Caudate nucleus (tissue), 63 donors: ENCODE measurements at places on chromosomes 3 and 15.

- DNase-seq, result no peak
These were observed 18.5 kb upstream of the VPS39 start for GRCh38 chr15:42226648-42227047.

- DNase-seq, result no peak
These were observed 304.4 kb upstream of the C2CD4B start for GRCh38 chr15:62469478-62469873.

DNA sequence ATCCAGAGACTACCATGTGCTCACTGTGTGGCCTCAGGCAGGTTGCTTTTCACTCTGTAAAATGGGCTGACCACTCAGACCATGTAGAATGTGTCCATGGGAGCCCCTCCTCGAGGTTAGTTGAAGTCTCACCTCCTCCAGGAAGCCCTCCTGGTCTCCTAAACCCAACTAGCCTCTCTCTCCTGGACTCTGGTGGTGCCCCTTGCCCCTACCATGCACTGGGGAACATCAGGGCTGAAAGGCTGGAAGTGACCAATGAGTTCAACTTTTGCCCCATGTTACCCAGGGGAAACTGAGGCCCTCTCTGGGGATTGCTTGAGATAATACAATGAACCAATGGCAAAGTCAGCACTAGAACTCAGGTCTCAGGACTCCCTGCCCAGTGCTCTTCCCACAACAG is 69.2 kb upstream of the SLC6A6 start:
- DNase-seq, result no peak

- no peak for DNase-seq
These were observed 27.6 kb downstream of the SLC9A9 start for GRCh38 chr3:143820466-143821221.

- DNase-seq, result no peak
These were observed 68.9 kb downstream of the THBS1 start for GRCh38 chr15:39649757-39650156.

DNA sequence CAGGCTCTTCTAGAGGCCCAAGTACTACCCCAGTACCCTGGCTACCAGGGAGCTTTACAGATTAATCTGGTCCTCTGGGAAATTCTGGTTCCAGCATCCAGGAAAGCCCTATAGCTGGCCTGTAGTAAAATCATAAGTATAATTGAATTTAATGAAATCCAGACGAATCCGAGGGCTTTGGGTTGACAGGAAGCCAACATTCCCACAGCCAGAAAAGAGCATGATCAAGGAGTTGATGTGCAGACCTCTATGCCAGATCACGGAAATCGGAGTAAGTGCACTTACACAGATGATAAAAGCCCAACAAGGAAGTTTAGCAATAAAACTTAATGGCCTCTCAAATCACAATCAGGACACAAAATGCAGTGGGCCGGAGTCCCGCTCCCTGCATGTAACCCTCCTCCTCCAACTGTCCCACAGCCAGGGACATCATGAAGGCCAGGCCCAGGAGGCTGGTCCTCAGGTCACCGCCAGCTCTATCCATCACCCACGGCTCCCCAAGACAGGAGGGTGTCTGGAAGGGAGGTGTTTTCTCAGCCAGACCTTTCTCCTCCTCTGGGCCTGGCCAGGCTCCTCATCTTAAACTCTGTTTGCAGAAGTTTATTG is 62.8 kb upstream of the SEC22A start:
- DNase-seq, result no peak

DNA sequence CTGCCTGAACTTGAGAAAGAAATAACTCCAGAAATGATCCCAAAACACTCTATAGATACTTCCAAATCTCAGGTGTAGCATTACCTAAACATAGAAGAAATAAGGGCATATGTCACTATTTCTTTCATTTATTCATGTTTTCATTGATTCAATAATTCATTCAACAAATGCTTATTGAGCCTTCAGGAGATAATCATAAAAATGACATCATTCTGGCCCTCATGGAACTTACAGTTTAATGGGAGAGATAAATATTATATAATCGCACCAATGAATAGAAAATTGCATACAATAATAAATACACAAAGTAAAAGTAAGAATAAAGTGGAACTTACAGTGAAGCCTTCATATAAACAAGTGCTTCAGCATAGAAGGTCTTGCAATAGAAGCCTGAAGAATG is 58.1 kb upstream of the NR2F2 start:
- DNase-seq, result no peak

- no peak for DNase-seq
These were observed 474 bp downstream of the PRR23B start for GRCh38 chr3:139020036-139020867.

- no peak for DNase-seq
These were observed 28.6 kb upstream of the CYP11A1 start for GRCh38 chr15:74396146-74396438.

GRCh38 chr3:154137036-154137435 is 15.8 kb downstream of the ARHGEF26 start:
- DNase-seq, result no peak

- no peak for DNase-seq
These were observed 100.1 kb downstream of the RPL39L start for GRCh38 chr3:187039100-187039722.

- no peak for DNase-seq
These were observed 43.6 kb downstream of the HMG20A start for GRCh38 chr15:77464129-77464865.

DNA sequence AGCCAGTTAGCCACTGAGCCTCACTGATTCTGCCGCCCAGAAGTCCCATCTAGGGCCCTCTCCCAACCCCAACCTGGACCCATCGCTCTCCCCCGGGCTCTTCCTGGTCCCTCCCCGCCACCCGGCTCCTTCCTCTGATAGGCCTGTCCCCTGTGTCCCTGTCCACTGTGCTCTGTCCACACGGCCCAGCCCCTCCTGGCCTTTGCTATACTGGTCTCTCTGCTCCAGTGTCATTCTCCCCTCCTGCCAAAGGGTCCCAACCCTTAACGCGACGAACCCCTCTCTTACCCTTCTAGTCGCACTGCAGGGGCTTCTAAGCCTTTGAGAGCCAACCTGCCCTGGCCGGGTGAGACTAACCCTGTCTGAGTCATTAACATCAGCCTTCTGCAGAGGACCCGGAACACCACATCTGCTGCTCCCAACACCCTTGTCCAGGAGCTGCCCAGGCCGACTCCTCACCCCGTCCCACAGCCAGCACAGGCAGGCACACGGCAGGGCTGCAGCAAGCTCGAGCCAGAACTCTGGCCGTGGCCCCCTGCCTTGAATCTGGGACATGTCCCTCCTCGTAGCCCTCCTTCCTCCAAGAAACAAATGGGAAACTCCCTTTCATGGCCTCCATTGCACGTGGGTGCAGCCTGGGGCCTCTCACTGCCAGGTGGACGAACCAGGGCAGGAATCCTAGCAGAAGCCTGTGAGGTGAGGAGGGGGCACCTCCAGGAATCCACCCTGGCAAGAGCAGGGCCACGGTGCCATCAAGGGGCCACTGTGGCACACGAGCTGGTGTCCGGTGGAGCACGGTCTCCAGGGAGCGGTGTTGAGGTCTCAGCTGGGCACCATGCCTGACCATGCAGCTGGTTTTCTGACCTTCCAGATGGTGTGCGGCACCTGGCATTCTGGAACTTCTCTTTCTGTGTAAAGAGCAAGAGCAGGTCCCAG is 140.9 kb upstream of the IQSEC1 start:
- DNase-seq, result no peak

DNA sequence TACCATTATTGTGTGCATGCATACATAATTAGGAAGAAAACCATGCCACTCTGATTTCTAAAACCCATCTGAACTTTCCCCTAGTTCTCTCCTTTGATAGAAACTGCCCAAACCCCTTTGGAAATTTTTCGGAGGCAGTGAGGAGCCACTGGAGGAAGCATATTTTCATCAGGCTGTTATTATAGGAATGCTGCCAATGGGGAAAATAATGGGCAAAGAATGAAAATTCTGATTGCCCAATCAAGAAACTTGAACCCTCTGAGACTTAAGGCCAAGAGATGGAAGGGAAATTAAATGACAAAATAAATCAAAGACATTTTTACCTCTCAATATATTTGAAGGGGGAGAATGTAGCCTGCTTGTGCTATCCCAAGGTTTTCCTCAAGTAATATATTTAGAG is 376.0 kb upstream of the PDZRN3 start:
- DNase-seq, result no peak

GRCh38 chr15:91889111-91889815 is 35.8 kb downstream of the SLCO3A1 start:
- DNase-seq, result no peak

DNA sequence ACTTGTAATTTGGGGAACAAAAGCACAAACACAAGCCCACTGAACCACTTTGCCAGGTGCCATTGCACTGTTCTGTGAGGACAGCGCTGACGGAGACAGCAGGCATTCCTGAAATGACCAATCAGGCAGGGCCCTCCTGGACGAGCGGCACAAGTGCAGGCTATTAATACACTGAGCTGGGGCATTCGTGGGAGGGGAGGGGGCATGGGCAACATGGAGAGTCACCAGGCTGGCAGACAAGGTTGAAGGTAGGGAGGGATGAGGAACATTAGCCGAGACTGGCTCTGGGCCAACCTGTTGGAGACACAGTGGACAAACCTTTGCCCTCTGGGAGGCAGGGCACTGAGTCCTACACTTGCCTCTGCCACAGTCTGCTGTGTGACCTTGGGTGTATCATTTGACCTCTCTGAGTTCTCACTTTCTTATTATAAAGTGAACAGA is 45.6 kb downstream of the NOX5 start:
- no peak for DNase-seq

DNA sequence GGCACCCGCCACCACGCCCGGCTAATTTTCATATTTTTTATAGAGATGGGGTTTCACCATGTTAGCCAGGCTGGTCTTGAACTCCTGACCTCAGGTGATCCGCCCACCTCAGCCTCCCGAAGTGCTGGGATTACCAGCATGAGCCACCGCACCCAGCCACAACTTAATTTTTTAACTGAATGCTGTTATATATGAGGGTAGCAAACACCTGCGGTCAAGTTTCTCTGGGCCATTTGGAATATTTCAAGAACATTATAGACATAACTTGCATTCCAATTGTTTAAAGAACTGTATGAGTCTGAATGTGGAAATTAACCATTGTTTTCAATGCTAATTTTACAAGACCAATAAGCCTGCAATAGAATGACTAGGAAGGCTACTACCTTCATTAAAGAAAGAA is 35.7 kb upstream of the GOLGA8B start:
- no peak for DNase-seq

GRCh38 chr15:51982013-51982769 is 10.6 kb upstream of the LEO1 start:
- DNase-seq, result peak; percentile 3

GRCh38 chr15:58466566-58466965 is 34.8 kb downstream of the LIPC start:
- no peak for DNase-seq

DNA sequence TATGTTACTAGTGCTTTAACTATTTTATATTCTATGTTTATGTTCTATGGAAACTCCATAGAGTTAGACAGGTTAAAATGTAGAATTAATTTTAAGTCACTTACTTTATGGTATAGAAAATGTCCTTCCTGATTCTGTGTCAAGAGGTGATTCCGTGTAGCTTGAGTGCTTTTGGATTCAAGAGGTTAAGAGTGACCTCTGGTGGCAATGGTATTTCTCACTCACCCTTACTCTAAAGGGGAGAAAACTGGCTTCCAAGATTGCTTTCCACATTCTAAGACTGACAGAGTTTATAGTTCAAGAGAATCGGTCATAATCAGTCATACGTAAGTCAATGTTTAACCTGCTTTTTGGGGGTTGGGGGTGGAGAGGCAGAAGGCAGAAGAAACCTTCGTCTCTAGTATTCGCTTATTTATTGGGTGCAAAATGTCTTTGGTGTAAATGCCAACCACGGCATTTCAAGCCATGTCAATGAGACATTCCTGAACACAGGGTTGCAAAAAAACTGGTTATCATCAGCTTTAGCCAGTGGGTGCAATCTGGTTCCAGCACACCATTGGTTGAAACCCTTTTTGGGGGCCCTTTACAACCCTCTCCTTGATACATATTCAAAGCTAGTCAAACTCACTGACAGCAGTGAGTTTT is 92.0 kb upstream of the VGLL3 start:
- no peak for DNase-seq

DNA sequence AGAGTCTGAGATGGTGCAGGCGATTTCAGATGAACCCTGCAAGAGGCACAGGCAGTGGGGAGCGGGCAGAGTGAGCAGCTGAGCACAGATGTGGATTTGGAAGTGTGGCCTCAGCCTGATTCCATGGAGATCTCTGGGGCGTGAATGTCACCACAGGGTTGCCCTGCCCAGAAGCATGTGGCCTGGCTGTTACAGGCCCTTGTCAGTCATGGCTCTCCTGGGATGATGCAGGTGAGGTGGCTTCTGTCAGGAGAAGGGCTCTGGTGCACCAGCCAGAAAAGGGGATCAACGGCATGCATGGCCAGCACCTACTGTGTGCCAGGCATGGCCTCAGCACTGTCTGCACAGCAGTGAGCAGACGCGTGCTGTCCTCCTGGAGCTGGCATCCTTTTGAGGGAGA is 11.9 kb downstream of the HDAC11 start:
- DNase-seq, result no peak

DNA sequence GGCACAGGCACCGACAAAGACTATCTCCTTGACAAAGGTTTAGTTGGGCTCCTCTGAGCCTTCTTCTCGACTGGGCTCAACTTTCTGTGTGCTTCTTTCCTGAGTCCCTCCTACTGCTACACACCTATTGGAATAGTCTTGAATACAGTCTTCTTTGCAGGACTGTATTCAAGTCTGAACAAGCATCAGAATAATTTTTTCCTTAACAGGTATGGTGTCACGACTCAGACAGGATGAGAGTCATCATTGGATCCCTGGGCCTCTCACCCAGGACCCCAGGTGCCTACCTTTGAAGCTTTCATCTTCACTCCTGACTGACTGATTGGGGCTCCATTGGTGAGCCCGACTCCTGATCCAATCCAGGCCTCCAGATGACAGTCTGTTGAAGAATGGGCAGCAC is 66.3 kb downstream of the CRYGS start:
- no peak for DNase-seq

GRCh38 chr3:169289273-169289672 is 374.2 kb downstream of the MECOM start:
- DNase-seq, result no peak

DNA sequence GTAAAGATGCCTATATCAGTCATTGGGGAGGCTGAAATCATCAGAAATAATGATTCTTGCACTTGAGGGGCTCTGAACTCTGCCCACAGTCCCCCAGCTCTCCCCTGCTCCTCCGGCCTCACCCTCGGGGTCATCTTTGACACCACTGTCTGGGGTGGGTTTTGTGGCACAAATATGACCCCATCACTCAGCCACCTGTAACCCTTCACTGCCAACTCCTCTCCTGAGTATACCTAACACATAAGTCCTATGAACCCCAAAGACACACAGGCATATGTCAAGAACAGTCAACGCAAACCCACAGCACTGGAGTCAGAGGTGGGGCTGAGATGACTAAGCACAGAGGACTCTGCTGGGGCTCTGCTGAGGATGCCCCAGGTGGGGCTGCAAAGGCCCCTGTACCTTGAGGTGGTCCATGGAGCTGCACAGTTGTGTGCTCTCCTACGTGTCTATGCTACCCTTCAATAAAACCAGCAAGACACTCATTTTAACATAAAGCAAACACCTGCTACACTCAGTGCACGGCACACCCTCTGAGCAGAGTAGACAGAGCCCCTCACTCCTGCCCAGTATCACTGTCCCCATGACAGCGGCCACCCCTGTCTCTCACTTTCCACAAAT is 29.9 kb downstream of the SLC41A3 start:
- no peak for DNase-seq
